EH (cell line): ENCODE measurements at places on chromosomes 2 and 18.

DNA sequence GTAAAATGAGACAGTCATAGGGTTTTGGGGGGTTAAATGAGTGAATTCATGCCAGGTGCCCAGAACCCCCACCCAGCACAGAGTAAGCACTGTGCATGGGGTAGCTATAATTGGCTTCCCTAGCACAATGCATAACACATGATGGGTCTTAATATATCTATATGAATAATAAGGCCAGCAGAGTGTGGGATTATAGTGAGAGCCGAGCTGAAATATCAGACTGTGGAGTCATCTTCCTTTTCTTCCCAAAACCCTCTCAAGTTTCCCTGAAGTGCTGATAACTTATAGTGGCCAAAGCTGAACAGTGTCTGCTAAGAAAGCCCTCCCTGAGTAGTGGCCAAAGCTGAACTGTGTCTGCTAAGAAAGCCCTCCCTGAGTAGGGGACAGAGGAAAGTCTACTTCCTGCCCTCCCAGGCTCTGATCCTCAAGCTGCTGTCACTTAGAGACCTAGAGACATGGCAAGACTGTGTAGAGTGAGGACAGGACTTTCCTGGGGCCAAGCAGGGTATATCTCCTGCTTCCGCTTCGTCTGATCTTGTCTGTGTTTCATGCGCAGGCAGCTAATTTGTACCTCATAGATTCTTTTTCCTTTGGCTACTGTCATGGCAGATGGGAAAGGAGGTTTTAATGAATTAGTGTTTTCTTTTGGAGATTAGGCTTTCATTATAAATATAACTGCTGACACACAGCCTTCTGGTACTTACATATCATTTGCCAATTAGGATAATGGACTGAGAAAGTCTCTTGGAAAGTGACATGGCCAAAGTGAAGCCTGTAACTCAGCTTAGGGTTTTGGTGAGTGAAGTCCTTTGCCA is 94.9 kb downstream of the FHOD3 start:
- no peak for DNase-seq

DNA sequence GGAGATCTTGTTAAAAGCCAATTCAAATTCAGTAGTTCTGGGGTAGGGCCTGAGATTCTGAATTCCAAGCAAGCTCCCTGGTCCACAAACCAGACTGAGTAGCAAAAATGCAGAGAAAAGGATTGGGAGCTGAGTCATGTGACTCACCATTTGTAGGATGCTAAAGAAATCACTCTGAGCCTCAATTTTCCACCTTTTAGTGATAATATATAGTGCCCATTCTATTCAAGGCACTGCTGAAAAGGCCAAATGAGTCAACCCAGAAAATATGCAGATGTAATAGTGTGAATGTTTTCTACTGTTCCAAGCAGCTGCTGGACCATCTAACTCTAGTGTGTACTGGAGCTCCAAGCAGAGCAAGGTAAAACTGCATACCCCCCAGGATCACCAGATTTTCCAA is 47.2 kb downstream of the SLC14A2 start:
- peak; percentile 71 for DNase-seq

- DNase-seq = no peak
Observed at GRCh38 chr2:68659081-68659480, 15.7 kb downstream of the PROKR1 start.

GRCh38 chr2:235665661-235666212 is 171.9 kb downstream of the AGAP1 start:
- peak; percentile 53 for DNase-seq

DNA sequence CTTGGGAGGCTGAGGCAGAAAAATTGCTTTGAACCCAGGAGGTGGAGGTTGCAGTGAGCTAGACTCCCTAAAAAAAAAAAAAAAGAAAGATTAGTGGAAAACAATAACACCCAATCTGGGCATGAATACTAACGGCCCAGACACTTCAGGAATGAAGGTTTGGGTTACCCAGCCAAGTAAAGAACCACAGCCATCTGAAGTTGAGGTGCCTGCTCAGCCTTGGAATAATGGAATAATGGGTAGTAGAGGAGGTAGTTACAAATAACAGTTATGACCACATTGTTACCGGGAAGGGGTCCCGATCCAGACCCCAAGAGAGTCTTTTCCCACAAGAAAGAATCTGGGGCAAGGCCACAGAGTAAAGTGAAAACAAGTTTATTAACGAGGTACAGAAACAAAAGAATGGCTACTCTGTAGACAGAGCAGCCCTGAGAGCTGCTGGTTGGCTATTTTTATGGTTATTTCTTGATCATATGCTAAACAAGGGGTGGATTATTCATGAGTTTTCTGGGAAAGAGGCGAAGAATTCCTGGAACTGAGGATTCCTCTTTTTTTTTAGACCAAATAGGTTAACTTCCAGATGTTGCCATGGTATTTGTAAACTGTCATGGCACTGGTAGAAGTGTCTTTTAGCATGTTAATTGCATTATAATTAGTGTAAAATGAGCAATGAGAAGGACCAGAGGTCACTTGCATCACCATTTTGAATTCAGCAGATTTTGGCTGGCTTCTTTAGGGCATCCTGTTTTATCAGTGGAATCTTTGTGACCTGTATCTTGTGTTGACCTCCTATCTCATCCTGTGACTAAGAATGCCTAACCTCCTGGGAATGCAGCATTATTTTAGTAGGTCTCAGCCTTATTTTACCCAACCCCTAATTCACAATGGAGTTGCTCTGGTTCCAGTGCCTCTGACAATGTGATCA is 96.2 kb upstream of the HAAO start:
- peak; percentile 58 for DNase-seq

GRCh38 chr2:191895195-191895594 is 48.3 kb upstream of the CAVIN2 start:
- no peak for DNase-seq

DNA sequence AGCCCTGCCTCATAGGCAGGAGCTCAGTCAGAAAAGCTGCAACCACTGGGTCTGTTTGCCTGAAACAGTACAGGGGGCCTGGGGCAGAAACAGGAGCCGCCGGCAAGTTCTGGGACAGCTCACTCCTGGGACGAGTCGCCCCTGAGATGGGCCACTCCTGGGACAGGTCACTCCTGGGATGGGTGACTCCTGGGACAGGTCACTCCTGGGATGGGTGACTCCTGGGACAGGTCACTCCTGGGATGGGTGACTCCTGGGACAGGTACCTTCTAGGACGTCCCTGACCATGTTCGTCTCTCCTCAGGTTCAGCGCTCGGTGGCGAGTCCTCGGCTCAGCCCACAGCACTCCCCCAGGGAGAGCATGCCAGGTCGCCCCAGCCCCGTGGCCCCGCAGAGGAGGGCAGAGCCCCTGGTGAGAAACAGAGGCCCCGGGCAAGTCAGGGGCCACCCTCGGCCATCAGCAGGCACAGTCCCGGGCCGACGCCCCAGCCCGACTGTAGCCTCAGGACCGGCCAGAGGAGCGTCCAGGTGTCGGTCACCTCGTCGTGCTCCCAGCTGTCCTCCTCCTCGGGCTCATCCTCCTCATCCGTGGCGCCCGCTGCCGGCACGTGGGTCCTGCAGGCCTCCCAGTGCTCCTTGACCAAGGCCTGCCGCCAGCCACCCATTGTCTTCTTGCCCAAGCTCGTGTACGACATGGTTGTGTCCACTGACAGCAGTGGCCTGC is 51.8 kb downstream of the NTSR2 start:
- no peak for DNase-seq

- DNase-seq = no peak
Observed at GRCh38 chr2:196336715-196337114, 165.3 kb upstream of the STK17B start.

DNA sequence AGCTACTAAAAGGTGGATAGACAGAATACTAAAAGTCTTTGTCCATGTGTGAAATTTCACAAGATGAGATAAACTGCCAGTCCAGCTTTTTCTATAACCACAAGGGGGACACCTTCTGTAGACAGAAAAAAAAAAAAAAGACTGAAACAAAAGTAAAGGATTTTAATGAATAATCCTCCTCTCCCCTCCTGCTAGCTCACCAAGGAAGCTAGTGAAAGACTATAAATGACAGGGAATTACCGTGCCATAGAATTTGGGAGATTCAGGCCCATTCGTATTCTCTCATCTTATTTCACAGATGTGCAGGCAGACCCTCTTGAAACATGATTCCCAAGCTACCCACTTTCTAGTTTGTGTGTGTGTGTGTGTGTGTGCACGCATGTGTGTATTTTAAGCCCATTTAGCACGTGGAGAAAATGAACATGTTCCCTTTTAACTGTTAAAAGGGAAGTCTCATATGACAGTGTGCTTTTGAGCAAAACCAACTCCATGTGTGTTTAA is 36.3 kb upstream of the SLC8A1 start:
- peak; percentile 62 for DNase-seq

- peak; percentile 74 for DNase-seq
Observed at GRCh38 chr2:137947728-137948336, 16.4 kb upstream of the HNMT start.

- no peak for DNase-seq
Observed at GRCh38 chr2:66580166-66581049, 145.5 kb downstream of the MEIS1 start.

DNA sequence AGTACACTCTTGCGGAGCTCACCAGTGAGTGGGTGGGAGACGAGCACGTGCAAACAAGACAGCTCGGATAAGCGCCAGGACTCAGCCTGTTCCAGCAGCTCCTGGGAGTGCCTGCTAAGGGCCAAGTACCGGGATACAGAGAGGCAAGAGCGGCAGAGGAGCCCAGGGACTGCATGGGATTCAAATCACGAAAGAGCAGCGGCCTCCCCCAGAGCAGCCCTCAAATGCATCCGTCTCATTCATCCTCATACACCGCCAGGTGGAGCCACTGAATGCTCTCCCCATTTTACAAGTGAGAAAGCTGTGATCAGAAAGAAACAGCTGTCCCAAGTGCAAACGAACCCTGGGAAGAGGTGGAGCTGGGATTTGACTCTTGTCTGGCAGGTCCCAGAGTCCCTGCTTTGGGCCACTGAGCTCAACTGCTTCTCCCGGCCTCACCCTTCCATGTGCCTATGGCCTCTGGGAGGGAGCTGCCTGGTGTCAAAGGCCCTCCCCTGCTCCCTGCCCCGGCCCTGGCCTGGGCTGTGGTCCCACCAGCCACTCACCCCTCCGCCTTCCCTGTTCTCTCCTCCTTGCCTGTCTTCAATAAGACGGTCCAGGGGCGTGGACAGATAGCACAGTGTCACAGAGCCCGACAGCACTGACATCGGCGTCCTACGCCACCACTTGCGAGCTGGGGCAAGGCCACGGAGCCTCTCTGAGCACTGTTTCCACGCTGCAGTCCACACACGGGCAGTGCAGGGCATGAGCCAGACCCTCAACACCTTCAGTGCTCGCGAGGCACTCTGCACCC is 72.8 kb upstream of the TAF1B start:
- peak; percentile 74 for DNase-seq

- no peak for DNase-seq
Observed at GRCh38 chr2:96336873-96337272, 1.3 kb downstream of the NCAPH start.

GRCh38 chr2:178482437-178482836 is 2.2 kb downstream of the PLEKHA3 start:
- DNase-seq = no peak

DNA sequence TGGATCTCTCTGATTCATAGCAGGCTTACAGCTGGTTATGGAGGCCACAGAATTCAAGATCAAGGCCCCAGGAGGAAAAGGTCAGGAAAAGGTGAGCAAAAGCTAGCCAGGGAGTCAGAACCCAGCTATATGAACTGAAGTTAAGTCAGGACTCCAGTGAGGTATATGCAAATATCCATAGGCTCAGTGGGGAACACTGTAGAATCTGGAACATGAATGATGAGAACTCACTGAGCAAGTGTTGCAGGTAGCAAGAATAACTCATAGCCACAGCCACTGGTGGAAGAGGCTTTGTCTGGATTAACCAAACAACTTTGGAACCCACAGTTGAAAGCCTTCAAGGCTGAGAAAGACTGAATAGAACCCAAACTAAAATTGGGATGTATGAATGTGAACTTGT is 24.7 kb downstream of the COBLL1 start:
- no peak for DNase-seq

DNA sequence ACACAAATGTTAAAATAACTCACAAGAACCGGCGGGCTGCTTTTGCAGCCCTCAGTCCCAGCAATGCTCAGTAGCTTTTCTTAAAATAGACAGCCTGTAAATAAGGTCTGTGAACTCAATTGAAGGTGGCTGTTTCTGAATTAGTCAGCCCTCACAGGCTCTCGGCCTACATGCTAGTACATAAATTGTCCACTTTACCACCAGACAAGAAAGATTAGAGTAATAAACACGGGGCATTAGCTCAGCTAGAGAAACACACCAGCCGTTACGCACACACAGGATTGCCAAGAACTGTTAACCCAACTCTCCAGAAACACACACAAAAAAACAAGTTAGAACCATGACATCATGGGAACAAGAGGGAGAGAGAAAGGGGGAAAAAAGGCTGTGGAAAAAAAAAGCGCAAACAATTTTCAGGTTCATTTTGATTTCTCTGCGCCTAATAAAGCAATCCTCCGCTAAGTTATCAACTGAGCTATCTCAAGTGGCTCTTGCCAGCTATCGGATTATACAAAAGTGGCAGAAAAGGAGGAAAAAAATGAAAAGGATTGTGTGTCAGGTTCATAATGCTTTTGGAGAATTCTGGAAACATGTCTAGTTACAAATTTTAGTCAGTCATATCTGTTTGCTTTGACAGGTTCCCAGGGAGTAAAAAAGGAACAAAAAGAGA is 89.1 kb downstream of the ZEB2 start:
- peak; percentile 41 for DNase-seq

DNA sequence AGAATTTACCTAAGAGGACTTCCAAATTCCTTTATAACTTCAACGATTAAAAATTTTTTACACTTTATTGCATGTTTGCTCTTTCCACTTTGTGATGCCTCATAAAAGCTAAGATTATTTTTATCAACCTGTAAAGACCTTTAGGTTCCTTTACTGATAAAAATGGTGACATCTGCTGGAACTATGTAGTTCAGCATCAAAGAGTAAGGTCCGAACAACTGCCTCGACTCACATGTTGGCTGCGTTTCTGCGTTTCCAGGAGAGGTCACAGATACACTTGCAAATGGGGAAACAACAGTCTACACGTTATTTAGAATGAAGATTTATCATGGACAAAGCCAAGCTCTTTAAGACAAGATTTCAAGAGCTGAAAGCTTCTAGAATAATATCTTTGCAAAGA is 18.8 kb upstream of the TMX3 start:
- no peak for DNase-seq

GRCh38 chr18:48571639-48572384 is 33.0 kb downstream of the CTIF start:
- DNase-seq = no peak

DNA sequence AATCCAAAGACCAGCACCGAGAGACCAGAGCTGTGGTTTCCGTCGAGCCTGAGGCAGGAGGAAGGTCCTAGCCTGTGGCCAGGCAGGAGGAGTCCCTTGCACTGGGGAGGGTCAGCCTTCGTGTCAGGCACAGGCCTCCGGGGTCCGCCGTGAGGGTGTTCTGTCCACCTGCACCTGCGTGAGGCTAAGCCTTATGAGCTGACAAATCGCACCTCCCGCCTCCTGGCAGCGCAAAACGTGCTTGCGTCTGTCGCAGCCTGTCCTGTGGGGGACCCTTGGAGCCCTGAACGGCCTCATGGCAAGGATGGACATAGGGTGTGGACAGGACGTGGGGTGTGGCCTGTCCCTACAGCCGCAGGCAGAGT is 73.3 kb downstream of the KCNG2 start:
- DNase-seq = no peak
